ENCODE measurements at places on chromosomes 5 and 9.

GRCh38 chr5:101431201-101431600 lies 528.1 kb upstream of the ST8SIA4 start:
- DNase-seq, result no peak

- no peak for DNase-seq
Measured at GRCh38 chr9:133979921-133980863, 11.9 kb downstream of the VAV2 start.

DNA sequence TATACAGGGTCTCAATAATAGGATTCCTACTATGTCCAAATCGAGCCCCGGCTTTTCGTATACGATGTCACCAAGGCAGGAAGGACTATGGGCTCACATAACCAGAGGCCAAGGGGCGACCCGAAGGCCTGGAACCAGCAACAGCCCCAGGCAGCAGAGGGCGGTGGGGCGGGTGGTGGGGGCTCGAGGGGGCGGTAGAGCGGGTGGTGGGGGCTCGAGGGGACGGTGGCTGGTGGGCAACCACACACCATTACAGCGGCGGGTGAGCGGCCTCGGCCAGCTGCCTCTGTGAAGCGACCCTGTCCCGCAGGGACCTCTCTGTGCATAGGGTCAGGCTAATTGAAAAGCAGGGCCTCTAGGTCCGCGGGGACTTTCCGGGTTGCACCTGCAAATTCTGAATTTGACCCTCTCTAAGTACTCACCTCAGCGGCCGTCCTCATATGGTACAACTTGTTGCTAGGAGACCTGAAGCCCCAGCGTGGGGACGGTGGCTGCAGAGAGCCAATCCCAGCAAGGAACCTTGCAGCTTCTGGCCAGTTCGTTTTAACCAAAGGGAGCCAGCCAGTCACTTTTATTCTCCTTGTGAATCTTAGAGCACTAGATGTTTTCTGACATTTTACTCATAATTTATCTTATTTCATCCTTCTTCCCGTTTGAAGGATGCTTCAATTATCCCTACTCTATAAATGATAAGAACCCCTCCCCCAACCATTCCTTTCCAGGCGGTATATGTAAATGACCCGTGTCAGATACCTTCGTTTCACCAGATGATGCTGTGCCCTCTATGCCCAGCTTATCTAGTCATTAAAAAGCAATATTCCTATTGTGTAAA lies at the start of gene NME5:
Gene NME5, minus strand, starts transcription at position 480 of the 832 bp plus-strand sequence. CDS start 648 bp downstream, outside the sequence.
- DNase-seq, result no peak

GRCh38 chr9:27471789-27472188 lies 52.3 kb upstream of the IFNK start:
- DNase-seq, result no peak

GRCh38 chr5:149217096-149217802 lies 54.4 kb upstream of the AFAP1L1 start:
- no peak for DNase-seq

- DNase-seq, result no peak
Measured at GRCh38 chr5:104018299-104018698, 455.7 kb upstream of the NUDT12 start.

DNA sequence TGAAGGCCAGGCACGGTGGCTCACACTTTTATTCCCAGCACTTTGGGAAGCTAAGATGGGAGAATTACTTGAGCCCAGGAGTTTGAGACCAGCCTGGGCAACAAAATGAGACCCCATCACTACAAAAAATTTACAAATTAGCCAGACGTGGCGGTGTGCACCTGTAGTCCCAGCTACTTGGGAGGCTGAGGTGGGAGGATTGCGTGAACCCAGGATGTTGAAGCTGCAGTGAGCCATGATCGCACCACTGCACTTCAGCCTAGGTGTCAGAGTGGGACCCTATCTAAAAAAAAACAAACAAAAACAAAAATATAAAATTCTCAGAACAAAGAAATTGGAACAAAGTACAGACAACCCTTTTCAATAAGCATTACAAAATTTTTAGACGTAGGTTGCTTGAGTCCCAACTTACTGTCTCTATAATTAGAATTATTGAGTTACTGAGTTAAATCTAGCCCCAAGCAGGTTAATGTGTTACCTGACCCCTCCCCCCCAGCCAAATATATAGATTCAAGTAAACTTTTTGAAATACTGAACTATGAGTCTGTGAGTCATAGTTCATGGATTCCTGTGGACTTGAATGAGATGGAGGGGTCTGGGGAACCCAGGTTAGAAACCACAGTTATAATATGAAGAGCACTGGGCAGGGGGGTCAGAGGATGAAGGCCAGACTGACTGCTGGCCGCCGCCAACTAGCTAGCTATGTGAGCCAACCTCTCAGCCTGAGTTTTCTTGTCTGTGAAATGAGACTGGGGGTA lies 173.1 kb downstream of the AOPEP start:
- no peak for DNase-seq

DNA sequence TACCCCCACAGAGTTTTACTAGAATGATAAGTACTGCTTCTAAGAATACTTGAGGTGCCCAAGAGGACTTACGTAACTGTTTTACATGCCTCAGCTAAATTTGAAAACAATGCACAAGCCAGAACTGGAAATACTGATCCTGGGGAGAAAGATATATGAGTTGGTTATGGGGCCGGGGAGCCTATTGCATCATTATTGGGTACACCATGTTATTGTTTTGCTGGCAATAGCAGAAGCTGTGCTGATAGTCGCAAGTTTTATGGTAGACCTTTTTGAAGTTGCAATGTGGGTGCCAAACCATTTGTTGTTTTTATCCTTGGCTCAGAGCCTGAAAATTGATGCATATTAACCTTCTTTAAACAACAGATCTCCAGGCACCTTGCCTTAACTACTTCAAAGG lies 108.4 kb upstream of the DHFR start:
- DNase-seq, result no peak

- no peak for DNase-seq
Measured at GRCh38 chr5:149195962-149196361, 54.7 kb downstream of the ABLIM3 start.

DNA sequence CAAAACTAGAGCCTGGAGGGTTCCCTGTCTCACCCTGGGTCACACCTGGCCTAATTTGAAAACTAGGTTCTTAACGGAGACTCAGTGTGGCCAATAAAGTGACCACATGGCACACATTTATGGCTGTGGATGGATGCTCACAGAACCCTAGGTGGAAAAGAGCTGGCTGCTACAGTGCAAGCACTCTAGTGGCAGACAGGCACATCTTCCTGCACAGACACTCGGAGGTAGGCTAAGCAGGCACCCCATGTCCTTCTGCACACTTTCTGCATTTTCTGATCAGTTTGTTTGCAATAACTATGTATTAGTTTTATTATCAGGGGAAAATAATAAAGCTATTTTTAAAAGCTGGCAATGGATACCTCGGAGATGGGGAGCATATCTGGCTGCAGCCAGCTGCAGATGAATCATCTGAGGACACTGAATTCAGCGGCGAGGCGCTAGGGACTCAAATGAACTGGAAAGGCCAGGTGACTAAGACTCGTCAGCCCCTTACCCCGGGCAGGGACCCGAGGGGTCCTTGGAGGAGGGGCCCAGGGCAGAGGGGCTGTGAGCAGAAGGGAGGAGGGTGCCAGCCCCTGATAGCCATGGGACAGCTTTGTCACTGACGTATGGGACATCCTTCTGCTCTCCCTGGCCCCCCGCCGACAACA lies 96.2 kb downstream of the OLFM1 start:
- no peak for DNase-seq

DNA sequence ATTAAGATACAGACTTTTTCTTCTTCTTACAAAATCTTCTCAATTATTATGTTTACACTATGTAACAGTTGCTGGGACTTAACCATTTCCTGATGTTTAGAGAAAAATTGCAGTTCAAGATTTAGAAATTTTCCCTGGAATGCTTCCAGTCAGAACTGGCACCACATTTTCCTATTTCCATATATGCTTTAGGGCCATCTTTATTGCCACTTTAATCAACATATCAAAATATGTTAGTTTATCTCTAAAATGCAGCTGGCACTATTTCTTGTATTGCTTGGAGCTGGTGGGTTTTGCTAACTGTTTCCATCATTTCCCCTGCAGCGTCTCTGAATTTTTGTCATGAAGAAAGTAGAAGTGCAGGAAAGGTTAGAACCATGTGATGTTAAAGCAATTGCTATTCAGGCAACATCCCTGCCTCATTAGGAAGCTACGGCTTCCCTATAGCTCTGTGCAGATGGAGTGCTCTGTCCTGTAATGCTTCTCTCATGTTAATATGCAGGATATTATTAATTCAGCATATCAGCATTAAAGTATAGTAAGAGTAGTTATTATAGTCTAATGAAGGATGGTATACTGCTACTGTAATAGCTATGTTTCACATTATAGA lies 269.1 kb downstream of the MTRR start:
- DNase-seq, result no peak

- DNase-seq, result no peak
Measured at GRCh38 chr5:122915717-122916461, 70.5 kb downstream of the SNX24 start.

GRCh38 chr5:68385936-68386335 lies 170.4 kb downstream of the PIK3R1 start:
- DNase-seq, result no peak

GRCh38 chr9:127463911-127464310 lies 12.6 kb downstream of the LRSAM1 start:
- DNase-seq, result no peak

- DNase-seq, result no peak
Measured at GRCh38 chr9:124340219-124341069, 74.8 kb downstream of the PSMB7 start.

GRCh38 chr5:110258460-110259216 lies 467.8 kb downstream of the TMEM232 start:
- no peak for DNase-seq

DNA sequence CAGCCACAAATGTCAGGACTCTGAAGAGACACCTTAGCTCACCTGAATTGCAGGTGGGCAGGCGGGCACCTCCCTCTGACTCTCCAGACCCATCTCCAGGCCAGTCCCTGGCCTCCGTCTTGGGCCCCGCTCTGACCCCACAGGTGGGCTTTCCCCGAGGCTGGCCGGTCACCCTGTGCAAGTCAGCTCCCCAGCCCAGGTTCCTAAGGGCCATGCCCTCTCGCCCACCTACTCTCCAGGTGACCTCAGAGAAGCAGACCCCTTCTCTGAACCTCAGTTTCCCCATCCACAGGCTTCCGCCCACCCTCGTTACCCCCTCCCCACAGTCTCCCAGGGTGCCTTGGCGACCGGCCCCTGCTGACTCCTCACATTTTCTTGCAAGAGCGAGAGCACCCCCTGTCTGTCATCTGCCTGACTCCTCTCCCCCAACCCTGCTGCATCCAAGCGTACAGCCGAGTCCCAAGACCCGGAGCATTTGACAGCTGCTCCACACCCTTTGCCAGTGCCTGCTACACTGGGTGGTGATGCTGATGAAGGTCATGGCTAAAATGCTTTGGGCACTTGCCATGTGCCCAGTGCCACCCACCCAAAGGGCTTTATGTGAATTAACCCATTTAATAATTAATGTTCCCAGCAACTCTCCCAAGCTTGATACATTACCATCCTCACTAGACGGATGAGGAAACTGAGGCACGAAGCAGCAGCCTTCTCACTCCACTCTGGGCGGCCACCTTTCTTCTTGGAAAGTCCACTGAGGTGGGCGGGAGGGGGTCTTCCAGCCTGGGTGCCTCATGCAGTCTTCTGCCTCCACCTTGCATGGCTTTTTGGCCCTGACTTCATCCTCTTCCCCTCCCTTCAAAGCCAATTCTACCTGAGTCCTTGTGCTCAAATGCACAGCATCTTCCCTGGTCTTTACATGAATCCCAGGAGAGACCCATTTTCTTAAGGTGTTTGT lies 51.1 kb upstream of the ORM1 start:
- DNase-seq, result no peak

GRCh38 chr9:113246928-113247327 lies 25.6 kb downstream of the SLC31A1 start:
- no peak for DNase-seq

DNA sequence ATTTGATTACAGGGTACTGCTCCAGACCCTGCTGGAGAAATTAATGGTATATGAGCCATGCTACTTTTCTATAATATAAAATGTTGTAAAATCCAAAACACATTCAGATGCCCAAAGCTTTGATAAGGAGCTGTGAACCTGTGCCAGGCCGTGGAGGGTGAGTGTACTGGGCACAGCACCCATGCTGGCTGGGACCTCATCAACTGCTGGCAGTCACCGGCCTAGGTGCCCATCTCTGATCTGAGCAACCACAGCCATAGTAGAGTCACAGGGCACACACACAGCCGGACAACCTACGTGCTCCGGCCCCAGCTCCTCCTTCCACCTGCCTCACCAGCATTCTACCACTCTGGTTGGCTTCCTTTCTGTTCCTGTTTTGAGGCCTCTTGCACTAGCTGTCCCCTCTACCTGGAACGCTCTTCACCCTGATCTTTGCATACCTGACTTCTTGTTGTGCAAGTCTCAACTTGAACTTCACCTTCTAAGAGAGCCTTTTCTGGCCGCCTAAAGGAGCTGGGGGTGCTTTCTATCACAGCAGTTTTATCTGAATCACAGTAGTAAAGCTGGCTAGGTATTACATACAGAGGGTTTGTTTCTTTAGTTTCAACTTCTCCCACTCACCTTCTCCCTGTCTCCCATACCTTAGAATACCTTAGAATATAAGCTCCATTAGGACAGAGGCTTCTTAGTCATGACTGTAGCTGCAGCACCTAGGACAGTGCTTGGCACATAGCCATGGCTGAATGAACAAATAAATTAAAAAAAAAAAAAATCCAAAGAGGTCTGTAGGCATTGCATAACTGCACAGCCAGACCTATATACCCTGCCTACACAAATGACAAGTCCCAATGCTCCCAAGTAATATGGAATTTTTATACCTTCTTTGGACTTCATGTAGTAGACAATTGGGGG lies 51.7 kb downstream of the MED27 start:
- DNase-seq, result no peak

GRCh38 chr9:7369384-7369821 lies 430.2 kb downstream of the DMAC1 start:
- DNase-seq, result no peak

GRCh38 chr5:172766287-172767108 lies 4.5 kb downstream of the DUSP1 start:
- DNase-seq, result no peak

DNA sequence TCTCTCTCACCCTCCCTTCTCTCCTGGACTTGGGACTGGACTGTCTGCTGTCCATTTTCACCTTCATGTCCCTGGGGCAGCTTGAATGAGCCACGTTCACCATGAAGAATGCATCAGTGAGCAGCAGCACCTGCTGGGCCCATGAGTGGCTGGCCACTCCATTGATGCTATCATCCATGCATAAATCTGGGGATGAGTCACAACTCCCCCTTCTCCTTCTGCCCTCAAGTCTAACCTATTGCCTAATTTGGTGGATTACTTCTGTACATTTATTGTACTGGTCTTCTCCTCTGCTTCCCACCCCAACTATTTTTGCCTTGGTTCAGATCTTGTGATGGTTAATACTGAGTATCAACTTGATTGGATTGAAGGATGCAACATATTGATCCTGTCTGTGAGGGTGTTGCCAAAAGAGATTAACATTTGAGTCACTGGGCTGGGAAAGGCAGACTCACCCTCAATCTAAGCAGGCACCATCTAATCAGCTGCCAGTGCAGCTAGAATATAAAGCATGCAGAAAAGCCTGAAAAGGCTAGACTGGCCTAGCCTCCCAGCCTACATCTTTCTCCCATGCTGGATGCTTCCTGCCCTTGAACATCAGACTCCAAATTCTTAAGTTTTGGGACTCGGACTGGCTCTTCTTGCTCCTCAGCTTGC lies 46.7 kb downstream of the GDNF start:
- DNase-seq, result no peak
